ENCODE measurements at places on chromosomes 16 and 17.

DNA sequence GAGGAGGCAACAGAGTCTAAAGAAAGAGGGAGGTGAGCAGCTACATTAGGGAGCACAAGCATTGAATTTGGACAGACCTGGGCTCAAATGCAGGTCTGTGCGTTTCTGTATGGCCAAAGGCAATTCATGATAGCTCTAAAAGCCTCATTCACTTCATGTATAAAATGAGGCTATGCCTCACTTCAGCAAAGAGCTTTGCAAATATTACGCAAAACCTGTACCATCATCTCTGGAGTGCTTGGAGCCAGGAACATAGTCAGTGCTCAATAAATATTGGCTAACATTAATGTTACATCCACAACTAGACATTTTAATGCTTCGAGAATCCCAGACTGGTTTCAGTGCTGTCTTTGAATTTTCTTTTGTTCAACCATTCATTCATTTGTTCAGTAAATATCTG is 254.7 kb upstream of the CDH11 start:
- no peak for DNase-seq

DNA sequence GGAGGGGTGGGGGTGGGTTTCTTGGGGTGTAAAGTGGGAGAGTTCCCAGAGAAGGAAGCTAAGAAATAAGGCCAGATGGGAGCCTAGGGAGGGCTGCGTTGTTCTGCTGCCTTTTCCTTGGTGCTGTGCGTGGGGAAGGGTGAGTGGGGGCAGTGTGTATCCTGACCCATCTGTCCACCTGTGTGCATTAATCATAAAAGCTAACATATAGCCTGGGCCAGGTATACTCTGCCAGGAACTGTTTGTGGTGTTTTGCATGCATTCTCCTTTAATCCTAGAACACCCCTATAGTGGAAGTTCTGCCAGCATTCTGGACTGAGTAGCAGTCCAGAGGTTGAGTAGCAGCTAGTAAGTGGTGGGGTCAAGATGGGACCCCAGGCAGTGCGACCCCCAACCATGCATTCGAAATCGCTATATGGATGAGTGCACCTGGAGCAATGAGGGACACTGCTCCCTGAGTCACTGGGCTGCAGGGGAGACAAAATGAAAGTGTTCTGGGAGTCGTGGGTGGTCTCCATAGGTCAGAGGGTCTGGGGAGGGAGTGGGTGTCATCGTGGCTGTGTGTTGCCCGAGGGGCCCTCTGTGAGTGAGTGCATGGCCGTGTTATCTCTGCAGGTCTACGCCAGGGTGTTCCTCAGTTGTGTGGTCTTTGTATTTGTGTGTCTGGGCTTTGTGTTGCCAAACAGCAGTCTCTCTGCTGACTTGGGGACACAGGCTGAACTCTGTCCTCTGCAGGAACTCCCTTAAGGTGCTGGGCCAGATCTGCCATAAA is 1.3 kb downstream of the ERBB2 start:
- no peak for DNase-seq

GRCh38 chr17:2924211-2924610 is 128.0 kb downstream of the RAP1GAP2 start:
- DNase-seq = no peak

- DNase-seq = no peak
Observed at GRCh38 chr16:1469693-1470201, 5.1 kb downstream of the CLCN7 start.

GRCh38 chr17:3799181-3799945 is 1.6 kb downstream of the ITGAE start:
- no peak for DNase-seq

GRCh38 chr16:79421126-79421525 is 179.4 kb downstream of the MAF start:
- no peak for DNase-seq

- DNase-seq = no peak
Observed at GRCh38 chr17:58811290-58811689, 55.6 kb downstream of the PPM1E start.

DNA sequence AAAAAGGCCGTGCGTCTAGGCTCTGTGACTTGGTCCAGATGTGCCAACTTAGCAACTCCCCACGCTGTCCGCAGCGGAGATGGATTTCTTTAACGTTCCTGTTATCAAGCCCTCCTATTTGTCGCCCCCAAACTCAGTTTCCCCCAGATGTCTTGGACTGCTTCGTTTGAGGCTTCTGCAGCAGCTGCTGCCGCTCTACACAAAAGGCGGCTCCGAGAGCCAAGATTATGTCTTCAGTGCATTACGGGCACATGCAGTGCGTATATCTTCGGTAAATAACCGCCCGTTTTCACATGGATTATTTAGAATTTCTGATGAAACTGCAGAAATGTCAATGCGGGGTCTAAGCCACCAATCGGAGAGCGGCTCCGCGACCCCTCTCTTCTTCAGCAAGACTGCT is 240.6 kb upstream of the ZFHX3 start:
- DNase-seq = no peak

GRCh38 chr17:42342242-42343008 is 45.8 kb downstream of the STAT3 start:
- DNase-seq = no peak

Measured in memory B cell (primary cell).